ENCODE measurements at places on chromosomes 7 and 10.

- peak; percentile 60 for DNase-seq
Observed at GRCh38 chr10:97713339-97713825, at the start of gene MARVELD1. Gene MARVELD1, plus strand, starts transcription at chr10:97713730. Its CDS starts 147 bp downstream, at chr10:97713877.

- DNase-seq = no peak
Observed at GRCh38 chr10:5583525-5584175, 58.9 kb downstream of the CALML3 start.

DNA sequence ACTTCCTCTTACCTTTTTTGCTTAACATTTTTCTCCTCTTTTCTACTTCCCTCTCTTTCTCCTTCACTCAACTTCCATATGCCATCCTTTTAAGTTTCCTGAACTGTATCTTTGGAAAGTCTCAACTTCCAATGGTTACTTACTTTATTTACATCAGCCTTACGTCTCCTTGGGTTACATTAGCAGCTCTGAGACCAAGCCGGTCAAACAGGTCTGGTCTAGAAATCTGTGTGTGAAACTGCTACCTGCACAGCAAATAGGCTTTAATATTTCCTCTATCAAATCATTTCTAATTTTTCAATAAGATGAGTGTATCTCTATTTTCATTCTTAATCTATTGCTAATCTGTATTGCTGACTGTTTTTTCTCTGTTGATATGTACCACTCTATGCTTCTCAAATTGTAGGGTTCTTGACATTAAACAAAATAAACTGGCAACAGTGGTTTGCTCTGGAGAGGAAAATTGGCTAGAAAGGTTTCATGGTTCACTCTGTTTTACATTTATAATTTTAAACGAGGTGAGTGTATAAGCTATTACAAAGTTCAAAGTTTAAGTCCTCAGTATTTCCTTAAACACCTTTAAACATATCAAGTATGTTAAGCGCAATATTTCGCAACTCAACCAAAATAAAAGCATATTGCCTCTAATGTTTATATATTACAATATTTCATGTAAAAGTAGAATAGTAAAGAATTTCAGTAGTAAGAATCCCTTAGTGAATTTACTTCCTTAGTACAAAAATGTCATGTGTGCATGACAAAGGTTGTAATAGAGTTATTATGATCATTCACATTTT, 3.6 kb upstream of the SEMA3C start:
- no peak for DNase-seq

GRCh38 chr7:157789094-157789493, 452.3 kb downstream of the DNAJB6 start:
- DNase-seq = no peak

- DNase-seq = no peak
Observed at GRCh38 chr7:105399043-105399725, 10.5 kb upstream of the SRPK2 start.

GRCh38 chr10:90363799-90364483, 493.9 kb downstream of the HTR7 start:
- no peak for DNase-seq

DNA sequence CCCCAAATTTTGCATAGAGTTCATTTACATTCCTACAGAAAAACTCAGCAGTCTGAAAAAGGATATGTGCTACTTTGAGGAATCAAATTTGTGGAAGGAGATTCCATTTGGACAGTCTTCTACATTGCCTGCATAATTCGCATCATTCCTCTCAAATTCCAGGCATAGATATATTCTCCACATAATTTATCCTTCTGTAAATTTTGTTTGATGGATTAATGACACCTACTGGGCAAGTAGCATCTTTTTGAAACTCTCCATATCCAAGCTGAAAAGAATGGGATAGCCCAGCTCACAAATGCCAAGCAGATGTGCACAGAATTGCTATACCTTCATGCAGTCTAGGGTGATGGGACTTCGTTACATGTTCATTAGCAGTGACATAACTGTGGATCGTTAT, 515.3 kb downstream of the AUTS2 start:
- no peak for DNase-seq

- no peak for DNase-seq
Observed at GRCh38 chr7:42961170-42961569, 29.0 kb downstream of the MRPL32 start.

GRCh38 chr10:92545556-92545955, 28.3 kb downstream of the IDE start:
- DNase-seq = no peak

- DNase-seq = no peak
Observed at GRCh38 chr7:158926348-158926747, 70.0 kb downstream of the DYNC2I1 start.

DNA sequence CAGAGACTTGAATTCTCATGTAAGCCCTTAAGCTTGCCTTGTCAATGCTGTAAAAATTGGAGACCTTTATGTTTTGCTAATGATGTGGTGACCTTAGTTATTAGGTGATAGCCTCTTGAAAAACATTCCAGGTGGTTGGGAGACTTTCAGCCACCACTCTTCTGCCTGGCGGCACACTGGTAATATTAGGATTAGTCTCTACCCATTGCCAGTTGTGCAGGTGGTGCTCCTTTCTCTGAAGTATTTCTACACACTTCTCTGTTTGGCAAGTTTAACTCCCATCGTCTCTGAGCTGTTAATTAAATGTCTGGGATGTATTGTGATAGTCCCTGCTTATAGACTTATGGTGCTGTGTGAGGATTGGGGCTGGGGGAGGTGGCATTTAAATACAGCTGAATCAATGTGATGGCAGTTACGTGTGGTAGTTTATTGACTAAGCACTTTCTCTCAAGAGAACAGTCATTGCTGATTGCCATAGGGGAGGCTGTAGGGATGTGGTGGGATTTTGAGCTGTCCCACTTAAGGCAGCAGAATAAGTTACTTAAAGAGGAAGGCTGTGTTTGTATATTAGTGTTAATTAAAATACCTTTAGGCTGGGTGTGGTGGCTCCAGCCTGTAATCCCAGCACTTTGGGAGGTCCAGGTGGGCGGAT, 61.7 kb downstream of the DAGLB start:
- DNase-seq = no peak

DNA sequence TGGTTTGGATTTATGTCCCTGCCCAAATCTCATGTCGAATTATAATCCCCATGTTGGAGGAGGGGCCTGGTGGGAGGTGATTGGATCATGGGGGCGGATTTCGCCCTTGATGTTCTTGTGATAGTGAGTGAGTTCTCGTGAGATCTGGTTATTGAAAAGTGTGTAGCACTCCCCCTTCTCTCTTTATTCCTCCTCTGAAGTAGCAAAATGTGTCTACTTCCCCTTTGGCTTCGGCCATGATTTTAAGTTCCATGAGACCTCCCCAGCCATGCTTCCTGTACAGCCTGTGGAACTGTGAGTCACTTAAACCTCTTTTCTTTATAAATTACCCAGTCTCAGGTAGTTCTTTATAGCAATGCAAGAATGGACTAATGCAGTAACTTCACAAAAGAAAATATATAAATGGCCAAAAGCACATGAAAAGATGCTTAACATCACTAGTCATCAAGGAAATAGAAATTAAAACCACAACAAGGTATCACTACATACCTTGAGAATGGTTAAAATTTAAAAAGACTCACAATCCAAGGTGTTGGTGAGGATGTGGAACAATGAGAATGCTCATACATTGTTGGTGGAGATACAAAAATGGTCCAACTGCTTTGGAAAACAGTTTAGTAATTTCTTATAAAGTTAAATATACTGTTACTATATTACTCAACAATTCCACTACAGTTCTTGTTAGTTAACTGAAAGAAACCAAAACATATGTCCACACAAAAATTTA, 218.7 kb downstream of the SNX10 start:
- no peak for DNase-seq

- no peak for DNase-seq
Observed at GRCh38 chr10:97174941-97175340, 10.8 kb downstream of the SLIT1 start.

DNA sequence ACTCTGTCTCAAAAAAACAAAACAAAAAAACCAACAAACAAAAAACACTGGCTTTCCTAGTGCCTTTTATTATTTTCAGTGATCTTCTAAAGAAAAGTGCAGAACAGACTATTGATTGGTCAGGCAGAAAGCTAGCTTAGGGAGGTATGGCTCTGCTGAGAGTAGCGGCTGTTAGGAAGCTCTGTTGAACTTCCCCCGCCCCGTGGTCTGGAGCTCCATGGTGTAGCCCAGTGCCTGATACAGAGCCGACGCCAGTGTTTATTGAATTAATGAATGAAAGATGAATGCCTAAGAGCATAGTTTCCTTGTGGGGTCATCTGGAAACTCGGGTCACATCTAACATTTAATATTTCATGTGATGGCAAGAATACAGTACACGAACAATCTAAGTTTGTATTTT, 90.5 kb upstream of the ARMC3 start:
- DNase-seq = no peak

Data from forelimb muscle (tissue), 1 donor.